ENCODE measurements at places on chromosomes 16 and 17.

GRCh38 chr17:50816771-50817751, 18.3 kb upstream of the WFIKKN2 start:
- DNase-seq: no peak

GRCh38 chr16:87615621-87616041, 13.3 kb downstream of the JPH3 start:
- no peak for DNase-seq

GRCh38 chr16:14003074-14003570, 68.0 kb upstream of the MRTFB start:
- peak; percentile 7 for DNase-seq

- DNase-seq: no peak
Measured at GRCh38 chr17:35559495-35560210, 966 bp downstream of the SLFN14 start.

GRCh38 chr16:57979006-57979585, 8.2 kb upstream of the CNGB1 start:
- no peak for DNase-seq

- DNase-seq: peak; percentile 96
Measured at GRCh38 chr17:76268015-76268749, 3.0 kb downstream of the UBALD2 start.

- DNase-seq: no peak
Measured at GRCh38 chr17:72137161-72137560, 16.3 kb downstream of the SOX9 start.

DNA sequence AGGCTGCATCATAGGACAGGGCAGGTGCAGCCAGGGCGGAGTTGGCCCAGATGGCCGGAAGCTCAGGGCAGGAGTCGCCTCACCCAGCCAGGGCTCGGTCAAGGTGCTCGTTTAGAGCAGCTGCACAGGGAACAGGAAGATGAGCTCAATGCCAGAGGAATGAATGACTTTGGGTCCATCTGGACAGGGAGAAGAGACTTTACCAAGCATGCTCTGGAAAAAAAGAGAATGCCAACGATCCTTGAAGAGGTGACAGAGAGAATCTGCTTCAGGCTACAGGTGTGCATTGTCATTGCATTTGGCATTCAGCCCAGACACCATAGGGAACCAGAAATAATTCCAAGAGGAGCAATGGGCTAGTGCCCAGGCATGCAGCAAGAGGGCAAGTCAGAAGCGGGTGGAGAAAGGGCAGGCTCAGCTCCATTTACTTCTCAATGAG, 6.7 kb upstream of the MPP3 start:
- no peak for DNase-seq

DNA sequence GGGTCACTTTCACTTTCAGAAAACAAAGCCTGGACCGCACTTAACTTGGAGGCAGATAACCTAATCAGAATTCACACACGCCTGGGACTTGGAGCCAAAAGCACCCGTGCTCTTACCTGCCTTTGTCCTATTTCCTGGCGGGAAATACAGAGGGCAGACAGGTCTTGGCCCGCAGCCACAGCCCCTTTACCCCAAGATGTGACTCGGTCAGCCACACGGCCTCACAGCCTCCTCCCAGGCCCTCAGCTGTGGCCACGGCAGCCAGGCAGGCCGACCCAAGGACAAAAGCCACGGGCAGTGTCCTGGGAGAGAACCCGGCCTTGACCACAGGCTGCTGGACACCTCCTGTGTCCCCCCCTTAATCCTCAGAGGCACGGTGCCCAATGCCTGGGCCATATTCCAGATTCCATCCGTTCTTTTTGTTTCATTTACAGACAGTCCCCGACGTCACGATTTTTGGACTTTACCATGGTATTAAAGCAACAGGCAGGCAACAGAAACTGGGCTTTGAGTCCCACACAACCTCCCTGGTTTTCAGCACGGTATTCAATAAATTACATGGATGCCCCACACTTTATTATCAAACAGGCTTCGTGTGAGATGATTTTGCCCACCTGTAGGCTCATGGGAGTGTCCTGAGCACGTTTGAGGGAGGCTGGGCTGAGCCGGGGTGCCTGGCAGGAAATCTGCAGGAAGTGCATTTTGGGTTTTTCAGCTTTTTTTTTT, 30.1 kb upstream of the GAA start:
- DNase-seq: no peak

DNA sequence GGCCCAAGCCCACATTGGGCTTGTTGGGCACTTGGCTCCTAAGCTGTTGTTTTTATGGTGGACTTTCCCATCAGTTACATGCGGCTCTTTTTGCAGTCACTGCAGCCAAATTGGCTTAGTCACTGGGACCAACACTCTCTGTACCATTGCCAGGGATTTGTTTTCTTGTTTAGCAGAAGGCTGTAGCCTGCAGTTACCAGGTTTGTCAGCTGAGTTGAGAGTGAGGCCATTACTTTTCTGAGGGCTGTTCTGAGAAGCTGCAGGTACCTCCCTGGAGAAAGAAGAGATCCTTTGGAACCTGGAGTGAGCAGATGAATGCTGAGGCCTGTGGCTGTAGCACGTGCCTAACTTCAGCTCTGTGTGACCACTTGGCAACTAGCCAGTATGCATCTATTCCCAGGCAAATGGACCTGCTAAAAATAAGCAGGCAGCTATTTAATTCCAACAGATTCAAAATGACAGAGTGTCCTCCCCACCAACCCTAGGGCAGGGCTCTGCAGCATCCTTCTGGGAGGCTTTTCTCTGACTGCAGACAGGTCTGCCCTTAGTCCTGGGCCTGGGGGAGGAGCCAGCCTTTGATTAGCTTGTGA, 12.9 kb downstream of the AKAP1 start:
- no peak for DNase-seq

DNA sequence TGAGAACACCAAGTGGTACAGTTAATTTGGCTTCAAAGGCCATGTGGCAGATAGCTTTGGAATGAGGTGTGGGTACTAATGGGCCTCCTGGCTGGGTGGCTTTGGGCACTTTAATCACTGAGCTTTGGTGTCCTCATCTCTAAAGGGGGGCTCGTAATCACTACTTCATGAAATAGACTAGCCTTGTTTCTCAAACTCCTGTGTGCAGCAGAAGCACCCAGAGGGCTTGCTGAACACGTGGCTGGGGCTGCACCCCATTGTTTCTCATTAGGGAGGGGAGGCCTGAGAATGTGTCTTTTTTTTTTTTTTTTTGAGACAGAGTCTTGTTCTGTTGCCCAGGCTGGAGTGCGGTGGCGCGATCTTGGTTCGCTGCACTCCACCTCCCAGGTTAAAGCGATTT, 5.8 kb downstream of the EPN2 start:
- no peak for DNase-seq
